ENCODE measurements at places on chromosomes 7 and 10.

DNA sequence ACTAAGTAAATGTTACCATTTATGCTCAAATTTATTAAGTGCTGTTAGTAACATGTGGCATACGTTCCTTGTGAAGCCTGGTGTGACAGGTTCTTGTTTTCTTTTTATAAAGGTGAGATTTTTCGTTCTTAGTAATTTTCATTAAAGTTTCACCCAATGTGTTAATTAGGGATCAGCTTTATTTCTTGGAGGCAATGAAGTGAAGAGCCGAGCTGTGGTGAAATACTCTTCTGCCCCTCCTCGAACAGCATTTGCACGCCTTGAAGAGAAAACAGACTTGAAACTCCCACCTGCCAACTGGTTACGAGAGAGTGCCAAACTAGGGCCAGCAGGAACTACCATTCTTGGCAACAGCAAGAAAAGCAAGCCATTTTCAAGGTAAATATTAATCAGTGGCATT lies 1.5 kb downstream of the EDRF1 start:
- no peak for DNase-seq

DNA sequence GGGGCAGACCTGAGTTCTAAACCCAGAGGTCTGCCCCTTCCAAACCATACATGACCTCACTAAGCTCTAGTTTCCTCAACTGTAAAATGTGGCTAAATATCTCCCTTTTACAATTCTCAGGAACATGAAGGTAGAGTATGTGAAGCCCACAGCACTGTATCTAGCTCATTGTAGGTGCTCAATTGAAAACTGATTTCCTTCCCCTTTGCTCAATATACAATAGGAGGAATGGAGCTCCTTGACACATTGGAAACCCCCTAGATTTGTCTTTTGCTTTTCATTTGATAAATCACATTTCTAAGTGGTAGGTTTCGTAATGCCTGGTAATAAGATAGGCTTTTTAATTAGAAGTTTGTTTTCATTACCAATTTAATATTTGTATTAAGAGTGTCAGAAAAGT lies 153.3 kb downstream of the ARID5B start:
- no peak for DNase-seq

DNA sequence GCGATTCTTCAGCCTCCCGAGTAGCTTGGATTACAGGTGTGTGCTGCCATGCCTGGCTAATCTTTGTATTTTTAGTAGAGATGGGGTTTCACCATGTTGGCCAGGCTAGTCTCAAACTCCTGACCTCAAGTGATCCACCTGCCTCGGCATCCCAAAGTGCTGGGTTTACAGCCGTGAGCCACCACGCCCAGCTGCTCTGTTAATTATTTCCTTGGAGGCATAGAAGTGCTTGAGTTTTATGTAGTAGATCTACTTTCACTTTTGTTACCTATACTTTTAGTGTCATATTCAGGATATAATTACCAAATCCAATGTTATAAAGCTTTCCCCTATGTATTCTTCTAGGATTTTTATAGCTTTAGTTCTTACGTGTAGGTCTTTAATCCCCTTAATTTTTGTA lies 1093.0 kb downstream of the GATA3 start:
- DNase-seq, result no peak

DNA sequence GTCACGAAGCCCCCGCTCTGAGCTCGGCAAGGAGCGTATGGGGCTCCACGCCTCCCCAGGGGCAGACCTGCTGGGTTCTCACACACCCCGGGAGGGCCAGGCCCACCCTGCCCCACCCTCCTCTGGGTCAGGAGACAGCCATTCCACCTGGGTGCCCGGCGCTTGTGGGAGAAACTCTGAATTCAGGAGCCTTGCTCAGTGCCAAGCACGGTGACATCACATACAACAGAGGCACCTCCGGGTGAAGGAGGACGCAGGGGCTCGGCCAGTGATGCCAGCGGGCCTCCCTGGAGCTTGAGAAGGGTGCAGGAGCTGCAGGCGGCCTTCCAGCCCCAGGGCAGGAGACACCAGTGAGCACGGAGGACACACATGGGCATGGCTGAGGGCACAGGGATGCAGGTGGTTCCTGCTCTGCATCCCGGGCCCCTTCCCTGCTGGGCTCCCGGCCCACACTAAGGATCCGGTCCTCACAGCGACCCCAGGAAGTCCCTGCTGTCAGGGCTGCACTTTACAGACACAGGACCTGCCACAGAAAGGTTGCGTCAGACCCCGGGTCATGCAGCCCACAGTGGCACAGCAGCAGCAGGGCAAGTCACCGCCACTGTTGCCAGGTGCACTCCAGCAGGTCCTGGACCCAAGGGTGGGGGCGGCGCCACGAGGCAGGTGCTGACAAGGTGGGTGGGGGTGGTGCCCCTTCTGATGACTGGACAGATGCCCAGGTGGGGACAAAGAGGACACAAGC lies 108.0 kb downstream of the MAD1L1 start:
- DNase-seq, result no peak

GRCh38 chr7:148192491-148192890 lies 398.1 kb upstream of the C7orf33 start:
- no peak for DNase-seq

DNA sequence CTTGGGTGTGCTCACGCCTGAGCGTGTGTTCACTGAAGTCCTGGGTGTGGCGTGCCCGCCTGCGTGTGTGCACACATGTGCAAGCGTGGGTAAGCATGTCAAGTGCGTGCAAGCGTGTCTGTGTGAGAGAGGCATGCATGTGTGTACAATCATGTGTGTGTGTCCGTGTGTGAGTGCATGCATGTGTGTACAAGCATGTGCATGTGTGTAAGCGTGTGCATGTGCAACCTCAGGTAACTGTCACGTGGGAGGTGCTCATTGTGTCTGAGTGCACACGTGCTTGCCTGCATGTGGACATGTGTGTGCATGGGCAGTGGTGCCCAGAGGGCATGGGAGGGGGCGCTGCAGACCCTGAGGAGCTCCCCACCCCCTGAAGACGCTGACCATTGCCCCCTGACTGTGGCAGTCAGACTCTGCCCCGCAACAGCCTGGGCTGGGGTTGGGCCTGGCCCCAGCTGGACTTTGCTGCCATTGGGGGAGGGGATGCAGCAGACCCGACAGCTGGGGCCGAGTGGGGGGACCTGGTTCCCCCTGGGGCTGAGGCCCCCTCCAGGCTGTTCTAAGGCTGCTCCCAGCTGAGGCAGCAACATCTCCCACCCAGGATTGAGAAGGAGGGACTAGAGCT lies 88.1 kb downstream of the UNCX start:
- DNase-seq, result no peak

Measured in putamen (tissue), 1 donor.